ENCODE measurements at places on chromosomes 7 and 10. TPM values are rescaled to one million over a fixed set of nuclear protein-coding genes. Genes with fewer than 3 reads are reported as not detected.

The TFR2 gene
- total RNA-seq = 1.8 TPM

DNA sequence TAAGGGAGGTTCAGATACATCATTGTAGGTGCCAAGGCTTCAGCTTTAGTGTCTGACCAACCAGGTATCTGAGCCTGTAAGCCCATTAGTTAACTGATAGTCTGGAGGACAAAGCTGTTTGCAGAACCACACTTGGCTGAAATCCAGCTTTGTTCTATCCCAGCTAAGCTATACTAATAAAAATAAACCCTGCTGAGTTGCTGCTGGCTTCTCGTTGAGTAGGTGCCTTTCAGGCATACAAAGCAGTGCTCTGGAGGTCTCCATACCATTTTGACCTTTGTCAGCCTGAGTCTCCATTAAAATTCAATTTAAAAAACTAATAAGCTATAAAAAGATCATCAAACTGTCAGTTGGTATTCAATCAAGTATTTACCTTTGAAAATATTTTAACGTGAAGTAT, 22.0 kb downstream of the CDCA7L start:
- DNase-seq = no peak

GRCh38 chr7:123995617-123996326, 37.1 kb downstream of the TMEM229A start:
- DNase-seq = no peak

DNA sequence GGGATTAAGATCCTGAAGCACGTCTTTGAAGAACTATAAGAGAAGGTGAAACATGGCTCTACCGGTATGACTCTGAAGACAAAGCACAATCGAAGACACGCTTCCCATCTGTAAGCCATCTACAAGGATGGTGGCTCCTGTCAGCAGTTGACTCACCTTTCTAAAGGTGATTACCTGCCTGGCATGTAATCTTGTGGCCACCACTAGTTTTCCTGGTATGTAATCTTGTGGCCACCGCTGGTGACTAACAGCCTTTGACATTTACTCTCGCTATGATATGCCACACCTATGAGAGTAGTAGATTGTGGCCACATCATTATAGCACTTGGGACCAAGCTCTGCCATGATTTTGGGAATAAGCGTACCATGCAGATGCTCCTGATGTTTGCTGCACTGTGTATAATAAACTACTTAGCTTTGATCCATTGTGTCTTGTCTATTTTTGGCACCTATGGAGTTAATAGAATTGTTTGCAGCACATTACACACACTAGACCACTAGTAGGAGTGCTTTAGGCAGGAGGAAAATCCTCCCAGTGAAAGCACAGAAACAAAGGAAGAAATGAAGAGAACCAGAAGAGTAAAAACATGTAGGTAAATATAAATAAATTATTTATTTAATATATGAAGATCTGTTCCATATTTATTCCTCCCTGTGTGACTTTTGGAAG, 59.8 kb downstream of the VAX1 start:
- no peak for DNase-seq

GRCh38 chr7:27200761-27201579, 1.1 kb upstream of the HOXA13 start:
- peak; percentile 39 for DNase-seq

DNA sequence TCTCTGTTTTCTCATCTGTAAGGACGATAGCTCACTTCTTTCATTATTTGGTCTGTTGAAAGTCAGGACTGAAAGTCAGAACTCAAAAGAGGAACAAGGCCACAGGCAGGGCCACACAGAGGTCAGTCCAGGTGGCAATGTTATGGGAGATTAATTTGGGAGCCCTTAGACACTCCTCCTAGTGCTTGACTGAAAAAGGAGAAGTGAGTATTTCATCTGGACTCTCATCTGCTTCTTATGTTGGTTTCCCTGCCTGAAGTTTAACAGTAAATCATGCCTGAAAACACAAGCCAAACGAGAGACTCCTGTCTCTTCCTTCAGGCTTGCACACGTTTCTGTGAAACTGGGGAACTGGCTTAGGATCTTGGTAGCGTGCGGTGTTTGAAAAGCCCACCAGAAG, 248.5 kb downstream of the BUB3 start:
- DNase-seq = no peak

DNA sequence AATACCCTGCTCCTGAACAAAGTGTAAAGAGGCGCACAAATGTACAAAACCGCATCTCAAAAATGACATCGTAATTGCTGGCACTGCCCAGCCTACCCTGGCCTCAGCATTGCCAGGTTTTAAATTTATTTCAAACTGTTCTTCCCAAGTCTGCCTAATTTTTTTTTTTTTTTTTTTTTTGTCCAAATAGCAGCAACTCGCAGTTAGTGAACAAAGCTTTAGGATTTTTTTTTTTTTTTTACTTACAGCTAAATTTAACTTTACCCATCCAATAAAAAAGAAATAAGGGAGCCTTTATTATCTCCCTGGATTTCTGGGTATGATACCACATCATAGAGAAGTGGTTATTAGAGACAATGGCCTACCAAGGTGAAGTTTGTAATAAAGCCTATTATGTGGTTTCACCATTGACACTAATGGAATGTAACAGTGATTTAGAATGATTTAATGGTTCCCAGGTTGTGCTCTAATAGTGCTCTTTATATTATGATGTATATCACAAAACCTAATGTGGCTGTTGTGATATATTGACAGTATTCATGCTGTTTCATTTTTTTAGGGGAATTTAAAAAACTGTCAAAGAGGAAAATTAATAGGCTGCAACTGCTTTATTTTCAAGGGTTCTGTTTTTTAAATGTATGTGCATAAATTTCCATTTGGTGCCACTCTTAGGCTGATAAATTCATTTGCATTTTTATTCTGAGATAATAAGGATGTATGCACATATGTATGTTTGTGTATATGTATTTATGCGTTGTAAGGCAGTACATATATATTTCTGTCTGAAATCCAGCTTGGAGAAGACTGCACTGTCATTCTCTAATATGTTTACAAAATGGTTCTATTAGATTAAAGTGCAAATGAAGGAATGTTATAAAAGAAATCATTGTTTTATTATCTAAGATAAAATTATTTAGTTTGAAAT, 309.0 kb downstream of the TFEC start:
- no peak for DNase-seq

Measured in colonic mucosa (tissue), 4 donors.